ENCODE measurements at places on chromosomes 11 and 22. TPM values are rescaled to one million over a fixed set of nuclear protein-coding genes. Genes with fewer than 3 reads are reported as not detected.

DNA sequence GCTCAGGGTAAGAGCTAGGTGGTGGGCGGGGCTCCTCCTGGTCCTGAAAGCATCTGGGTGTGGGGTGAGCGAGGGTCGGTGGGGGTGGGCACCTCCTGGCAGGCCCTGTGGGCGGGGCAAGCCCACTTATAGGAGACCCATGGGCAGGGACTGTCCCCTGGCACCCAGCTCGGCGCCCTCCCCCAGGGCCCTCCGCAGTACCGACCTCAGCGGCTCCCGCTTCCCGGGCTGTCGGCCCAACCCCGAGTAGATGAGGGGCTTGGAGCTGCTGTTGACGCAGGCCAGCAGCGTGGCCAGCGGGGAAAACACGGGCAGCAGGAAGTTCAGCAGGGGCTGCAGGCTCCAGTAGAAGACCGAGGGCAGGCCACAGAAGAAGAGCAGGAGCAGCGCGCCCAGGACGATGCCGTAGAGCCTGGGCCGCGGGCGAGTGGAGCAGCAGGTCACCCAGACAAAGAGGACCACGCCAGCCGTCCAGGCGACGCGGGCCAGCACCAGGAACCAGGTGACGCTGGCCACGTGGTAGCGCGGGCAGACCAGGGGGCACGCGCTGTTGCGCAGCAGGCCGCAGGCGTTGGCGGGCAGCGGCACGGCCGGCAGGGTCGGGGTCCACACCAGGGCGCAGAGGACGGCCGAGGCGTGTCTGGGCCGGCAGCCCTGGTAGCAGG, 663 bp downstream of the MRGPRG start:
- no peak overlapping the region for H3K27ac ChIP-seq
- H3K4me1 ChIP-seq, result peaks cover 7% of the 10 kb centered on the region
- no peaks in the 10 kb centered on the region for H3K36me3 ChIP-seq

GRCh38 chr11:32426819-32427615, 8.3 kb downstream of the WT1 start:
- DNase-seq, result no peak
- peaks cover 14% of the 10 kb centered on the region for H3K4me1 ChIP-seq
- no peak overlapping the region for H3K4me3 ChIP-seq
- no peaks in the 10 kb centered on the region for H3K36me3 ChIP-seq

- H3K27me3 ChIP-seq, result peaks cover 14% of the 10 kb centered on the region
- H3K27ac ChIP-seq, result no peak overlapping the region
- no peaks in the 10 kb centered on the region for H3K36me3 ChIP-seq
- no peak overlapping the region for H3K4me3 ChIP-seq
- H3K4me1 ChIP-seq, result no peaks in the 10 kb centered on the region
Observed at GRCh38 chr11:122439866-122440810, 215.4 kb upstream of the UBASH3B start.

GRCh38 chr11:77233011-77233410, 68.5 kb downstream of the GDPD4 start:
- peaks cover 7% of the 10 kb centered on the region for H3K27me3 ChIP-seq
- no peak for DNase-seq
- no peaks in the 10 kb centered on the region for H3K36me3 ChIP-seq
- no peak overlapping the region for H3K27ac ChIP-seq
- no peaks in the 10 kb centered on the region for H3K4me1 ChIP-seq

DNA sequence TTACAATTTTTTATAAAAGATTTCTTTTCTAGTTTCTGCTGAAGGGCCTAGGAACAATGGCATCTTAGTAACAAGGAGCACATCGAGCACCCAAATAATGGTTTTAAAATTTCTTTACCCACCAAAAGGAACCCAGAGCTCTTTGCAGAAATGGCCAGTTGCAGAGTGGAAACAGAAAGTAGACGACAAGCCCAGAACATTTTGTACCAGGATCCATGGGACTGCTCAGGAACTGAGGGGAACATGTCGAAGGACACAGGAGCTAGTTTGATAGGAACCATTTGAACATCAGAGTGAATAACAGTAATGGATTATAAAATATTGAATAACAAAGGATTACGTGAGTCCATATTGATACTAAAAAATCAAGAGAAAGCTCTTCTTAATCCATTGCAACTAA, 17.3 kb downstream of the PANX1 start:
- H3K27ac ChIP-seq, result no peak overlapping the region
- peaks cover 74% of the 10 kb centered on the region for H3K4me1 ChIP-seq

The LRRC74B gene
- not detected for total RNA-seq

All from activated CD4-positive, alpha-beta memory T cell treated with anti-CD3 and anti-CD28 coated beads for 36 hours (primary cell).